ENCODE measurements at places on chromosomes 6 and 20.

DNA sequence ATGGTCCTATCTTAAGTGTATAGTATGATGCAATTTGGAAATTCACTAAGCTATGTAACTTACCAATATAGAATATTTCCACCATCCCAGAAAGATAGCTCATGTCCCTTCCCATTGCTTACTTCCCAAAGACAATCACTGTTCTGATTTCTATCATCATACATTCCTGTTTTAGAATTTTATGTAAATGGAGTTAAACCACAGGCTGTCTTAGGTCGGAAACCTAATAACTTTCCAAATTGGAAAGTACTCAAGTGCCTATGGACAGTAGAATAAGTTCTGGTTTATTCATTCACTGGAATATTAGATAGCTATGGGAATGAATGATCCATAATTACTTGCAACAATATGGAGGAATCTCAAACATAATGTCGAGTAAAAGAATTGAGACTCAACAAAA lies 20.1 kb downstream of the ENPP3 start:
- no peak for DNase-seq

- no peak for DNase-seq
Observed at GRCh38 chr6:30914854-30915590, 984 bp downstream of the VARS2 start.

- DNase-seq = no peak
Observed at GRCh38 chr6:147782302-147782701, 273.8 kb downstream of the SAMD5 start.

- no peak for DNase-seq
Observed at GRCh38 chr20:20259533-20259932, 108.4 kb upstream of the INSM1 start.

GRCh38 chr6:62152796-62153195 lies 133.2 kb downstream of the KHDRBS2 start:
- no peak for DNase-seq

GRCh38 chr20:62741701-62742491 lies 33.3 kb downstream of the NTSR1 start:
- no peak for DNase-seq

DNA sequence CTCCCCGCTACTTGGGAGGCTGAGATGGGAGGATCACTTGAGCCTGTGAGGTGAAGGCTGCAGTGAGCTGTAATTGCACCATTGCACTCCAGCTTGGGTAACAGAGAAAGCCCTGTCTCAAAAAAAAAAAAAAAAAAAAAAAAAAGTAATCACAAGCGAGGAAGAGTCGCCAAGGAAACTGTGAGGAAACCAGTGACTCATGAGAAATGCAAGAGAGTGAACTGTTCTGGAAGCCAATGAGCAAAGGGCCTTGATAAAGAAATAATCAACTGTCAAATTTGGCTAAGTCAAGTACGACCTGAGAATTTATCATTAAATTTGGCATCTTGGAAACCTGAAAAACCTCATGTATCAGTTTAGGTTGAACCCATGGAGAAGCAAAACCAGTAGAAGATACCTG lies 16.1 kb upstream of the LAMP5 start:
- no peak for DNase-seq

DNA sequence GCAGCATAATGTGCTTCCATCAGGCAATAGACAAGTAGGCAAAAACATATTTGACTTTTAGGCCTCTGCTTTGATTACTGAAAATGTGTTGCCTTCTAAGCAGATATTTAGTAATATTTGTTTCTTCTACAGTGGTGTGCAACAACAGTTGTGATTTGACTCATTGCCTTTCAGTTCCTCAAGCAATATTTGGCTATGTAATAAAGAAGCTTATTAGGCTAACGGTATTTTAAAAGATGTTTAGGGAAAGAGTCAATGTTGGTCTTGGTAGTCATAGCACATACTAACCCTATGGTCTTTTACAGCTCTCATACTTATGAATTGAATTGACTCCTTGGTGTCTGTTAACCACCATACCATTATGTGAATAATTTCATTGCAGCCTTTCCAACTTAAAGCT lies 124.1 kb downstream of the GRIK2 start:
- no peak for DNase-seq

DNA sequence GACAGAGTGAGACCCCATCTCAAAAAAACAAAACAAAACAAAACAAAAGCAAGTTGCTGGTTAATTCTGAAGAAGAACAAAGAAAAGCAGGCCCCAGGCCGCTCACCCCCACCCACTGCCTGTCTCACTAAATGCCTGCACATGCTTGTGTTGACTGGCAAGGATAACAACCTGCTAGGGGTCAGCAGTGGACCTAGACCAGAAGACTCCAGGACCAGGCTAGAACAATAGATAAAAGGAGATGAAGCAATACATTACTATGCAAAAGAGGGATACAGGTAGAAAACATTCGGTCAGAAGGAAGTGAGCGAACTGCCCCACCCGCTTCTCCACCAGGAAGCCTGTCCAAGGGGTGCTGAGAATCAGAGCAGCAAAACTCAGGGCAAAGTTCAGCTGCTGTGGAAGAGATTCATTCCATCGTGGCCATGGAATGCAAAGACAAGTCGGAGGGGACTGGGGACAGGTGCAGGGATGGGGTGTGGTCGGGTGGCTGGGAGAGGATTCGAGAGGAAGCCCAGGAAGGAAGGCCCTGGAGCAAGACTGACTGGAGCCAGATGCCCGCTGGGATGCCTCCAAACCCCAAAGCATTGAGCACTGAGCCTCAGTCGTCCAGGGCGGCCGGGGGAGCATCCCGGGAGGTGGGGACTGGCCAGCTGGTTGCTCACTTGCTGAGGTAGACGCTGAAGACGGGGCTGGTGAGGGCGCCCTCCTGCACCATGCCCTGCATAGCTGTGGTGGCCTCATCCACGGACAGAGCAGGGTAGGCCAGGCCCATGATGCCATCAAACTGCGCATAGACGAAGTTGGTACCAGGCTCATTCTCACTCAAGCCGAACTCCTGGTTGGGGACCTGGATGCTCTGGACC lies 5.3 kb downstream of the PGC start:
- DNase-seq = no peak

Measured in amygdala (tissue), 56 donors.